ENCODE measurements at places on chromosomes 5 and 9.

DNA sequence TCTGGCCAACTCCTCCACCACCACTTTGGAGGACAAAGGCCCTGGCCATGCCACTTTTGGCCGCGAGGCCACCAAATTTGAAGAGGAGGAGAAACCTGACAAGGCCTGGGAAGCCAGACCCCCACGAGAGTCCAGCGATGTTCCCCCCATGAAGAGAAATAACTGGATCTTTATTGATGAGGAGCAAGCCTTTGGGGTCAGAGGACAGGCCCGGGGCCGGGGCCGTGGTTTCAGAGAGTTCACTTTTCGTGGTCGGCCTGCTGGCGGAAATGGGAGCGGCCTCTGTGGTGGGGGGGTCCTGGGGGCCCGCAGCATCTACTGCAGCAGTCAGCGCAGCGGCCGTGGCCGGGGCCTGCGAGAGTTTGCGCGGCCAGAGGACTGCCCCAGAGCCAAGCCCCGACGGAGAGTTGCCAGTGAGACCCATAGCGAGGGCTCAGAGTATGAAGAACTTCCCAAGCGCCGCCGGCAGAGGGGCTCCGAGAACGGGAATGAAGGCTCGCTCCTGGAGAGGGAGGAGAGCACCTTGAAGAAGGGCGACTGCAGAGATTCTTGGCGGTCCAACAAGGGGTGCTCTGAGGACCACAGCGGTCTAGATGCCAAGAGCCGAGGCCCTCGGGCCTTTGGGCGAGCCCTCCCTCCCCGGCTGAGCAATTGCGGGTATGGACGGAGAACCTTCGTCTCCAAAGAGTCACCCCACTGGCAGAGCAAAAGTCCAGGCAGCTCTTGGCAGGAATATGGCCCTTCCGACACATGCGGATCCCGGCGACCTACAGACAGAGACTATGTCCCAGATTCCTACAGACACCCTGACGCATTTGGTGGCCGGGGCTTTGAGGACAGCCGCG, 27.4 kb upstream of the POMT1 start:
- no peak for DNase-seq

DNA sequence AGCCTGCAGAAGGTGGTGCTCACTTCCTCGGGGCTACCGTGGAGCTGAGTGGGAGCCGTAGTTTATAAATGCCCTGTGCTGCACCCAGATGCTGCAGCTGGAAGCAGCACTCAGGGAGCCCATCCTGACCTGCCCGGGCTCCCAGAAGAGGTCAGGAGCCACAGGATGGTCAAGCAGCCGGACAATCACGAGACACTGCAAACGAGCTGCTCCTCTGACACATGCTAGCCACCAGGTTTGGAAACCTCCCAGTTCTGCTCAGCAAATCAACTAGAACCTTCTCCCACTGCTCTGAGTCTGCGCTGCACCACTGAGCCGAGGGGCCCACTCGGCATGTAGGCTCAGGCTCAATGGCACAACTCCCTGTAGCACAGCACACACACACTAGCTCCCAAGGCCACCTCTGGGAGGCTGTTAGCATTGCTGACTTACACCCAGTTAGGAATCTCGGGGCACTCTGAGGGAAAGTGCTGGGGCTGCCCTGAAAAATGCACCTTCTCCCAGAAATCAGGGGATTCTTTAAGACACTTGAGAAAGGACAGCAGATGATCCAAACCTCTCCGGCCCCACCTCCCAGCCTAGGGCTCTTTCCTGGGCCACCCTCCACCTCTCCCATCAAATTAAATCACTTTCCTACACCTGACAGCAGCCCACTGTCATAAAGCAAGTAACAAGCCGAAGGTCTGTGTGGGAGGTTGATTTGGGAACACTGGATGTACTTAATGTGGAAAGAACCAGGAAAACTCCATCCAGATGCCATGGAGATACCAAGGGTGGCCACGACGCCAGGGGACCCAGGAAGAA, 59.1 kb downstream of the PSMB7 start:
- DNase-seq: no peak

GRCh38 chr5:114054594-114054993, 307.3 kb upstream of the KCNN2 start:
- no peak for DNase-seq

DNA sequence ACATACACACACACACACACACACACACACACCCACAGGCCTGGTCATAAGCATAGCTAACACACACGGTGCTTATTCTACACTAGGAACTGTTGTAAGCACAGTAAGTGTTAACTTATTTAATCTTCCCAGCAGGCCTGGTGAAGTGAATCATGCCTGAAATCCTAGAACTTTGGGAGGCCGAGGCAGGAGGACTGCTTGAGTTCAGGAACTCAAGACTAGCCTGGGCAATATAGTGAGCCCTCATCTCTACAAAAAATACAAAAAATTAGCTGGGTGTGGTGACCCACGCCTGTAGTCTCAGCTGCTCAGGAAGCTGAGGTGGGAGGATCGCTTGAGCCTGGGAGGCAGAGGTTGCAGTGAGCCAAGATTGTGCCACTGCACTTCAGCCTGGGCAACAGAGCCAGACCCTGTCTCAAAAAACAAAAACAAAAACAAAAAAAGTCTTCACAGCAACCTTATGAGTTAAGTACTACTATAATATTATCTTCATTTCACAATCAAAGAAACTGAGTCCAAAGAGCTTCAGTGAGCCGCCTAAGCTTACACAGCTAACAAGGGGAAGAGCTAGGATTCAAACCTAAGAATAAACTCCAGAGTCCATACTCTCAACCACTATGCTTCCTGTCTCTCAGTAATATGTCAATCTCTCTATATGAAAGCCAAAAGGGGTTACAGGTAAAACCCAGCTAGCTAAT, 2.3 kb downstream of the MEGF9 start:
- no peak for DNase-seq

- DNase-seq: no peak
Measured at GRCh38 chr9:135098400-135099105, 11.1 kb downstream of the OLFM1 start.

GRCh38 chr9:128262687-128263086, 13.1 kb downstream of the GOLGA2 start:
- DNase-seq: no peak

DNA sequence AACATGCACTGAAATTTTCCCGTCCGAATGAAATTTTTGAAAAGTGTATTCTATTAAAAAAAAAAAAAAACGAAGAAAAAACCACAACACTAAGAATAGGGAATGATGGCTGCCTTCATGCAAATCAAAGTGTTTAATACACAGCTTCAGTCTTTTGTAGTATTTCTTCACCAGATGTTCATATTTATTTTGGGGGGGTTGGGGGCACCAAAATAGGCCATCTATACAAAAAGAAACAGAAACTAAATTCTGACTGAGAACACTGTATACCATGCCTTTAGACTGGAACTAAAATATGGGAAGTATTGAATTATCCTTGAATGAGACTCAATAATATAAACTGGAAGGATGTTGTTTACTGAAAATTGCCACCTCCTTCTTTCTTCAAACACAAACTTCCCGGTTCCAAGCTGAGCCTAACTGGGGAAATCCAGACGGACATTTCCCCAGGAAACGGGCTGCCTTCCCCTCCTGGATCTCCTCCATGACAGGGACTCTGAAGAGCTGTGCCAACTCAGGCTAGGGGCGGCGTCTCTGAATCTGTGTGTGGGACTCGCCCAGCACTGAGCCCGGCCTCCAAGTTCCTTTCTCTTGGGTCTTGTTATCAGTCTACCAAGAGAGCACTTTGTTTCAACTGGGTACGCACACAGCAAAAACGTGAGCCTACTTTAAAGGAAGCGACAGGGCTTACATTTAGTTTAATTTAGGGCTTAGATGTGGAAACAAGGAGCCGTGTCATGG, 511.3 kb upstream of the ADAMTS16 start:
- DNase-seq: no peak

- DNase-seq: no peak
Measured at GRCh38 chr5:65506961-65507360, 25.2 kb upstream of the ADAMTS6 start.

GRCh38 chr5:158691631-158692255, 408.0 kb downstream of the EBF1 start:
- no peak for DNase-seq

Measured in stimulated activated CD8-positive, alpha-beta memory T cell treated with anti-CD3 and anti-CD28 coated beads, Interleukin-12 subunit alpha, Interleukin-12 subunit beta, amount 100 ng/mL, for 1 hour (primary cell).